ENCODE measurements at places on chromosomes 3 and 15.

DNA sequence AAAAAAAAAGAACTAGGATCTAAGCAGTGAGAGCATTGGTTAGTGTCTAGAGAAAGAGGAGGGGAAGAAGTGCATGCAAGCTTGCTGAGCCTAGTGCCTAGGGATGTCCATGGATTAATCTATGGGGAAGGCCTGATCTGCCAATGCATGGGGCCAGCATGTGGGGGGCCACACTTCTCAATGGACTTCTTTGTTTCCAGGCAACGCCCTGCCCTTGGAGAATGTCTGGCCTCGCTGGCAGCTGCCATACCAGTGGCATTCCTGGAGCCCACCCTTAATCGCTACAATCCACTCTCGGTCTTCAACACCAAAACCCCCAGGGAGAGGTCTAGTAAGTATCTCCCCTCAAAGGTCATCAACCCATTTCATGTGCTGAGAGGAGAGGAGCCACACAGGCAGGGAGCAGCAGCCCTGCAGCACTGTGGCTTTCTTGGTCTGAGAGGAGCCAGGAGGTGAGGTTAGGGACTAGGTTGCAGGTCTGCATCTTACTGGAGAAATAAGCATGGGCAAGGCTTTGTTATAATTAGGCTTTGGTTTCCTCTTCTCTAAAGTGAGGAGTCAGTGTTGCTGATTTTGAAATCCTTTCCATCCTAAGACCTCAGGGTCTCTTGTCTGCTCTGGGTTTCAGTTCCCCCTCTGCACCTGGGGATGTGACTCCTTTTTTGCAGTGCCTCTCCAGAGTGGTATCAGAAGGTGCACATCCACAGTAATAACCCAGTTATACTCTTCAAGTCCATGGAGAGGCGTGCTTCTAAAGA is 188.1 kb upstream of the CHRM5 start:
- no peak for DNase-seq

- DNase-seq, result no peak
Observed at GRCh38 chr3:68135067-68135466, 480.7 kb upstream of the SUCLG2 start.

DNA sequence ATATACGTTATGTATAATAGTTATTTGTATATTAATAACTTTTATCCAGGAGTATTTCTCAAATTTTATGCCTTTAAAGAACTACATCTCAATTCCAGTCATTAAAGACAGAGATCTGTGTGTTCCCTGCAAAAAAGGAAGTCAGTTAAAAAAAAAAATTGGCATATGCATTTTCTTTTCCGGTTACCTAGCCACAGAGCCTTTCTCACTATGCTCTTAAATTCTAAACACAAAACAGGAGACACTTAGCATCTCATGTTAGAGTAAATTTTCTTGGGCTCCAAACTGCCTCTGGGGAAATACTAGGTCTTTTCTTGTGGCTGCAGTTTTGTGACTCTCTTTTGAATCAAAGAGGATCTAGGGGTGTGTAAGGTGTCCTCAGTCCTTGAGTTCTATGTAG is 105.9 kb downstream of the KCNH8 start:
- DNase-seq, result no peak

DNA sequence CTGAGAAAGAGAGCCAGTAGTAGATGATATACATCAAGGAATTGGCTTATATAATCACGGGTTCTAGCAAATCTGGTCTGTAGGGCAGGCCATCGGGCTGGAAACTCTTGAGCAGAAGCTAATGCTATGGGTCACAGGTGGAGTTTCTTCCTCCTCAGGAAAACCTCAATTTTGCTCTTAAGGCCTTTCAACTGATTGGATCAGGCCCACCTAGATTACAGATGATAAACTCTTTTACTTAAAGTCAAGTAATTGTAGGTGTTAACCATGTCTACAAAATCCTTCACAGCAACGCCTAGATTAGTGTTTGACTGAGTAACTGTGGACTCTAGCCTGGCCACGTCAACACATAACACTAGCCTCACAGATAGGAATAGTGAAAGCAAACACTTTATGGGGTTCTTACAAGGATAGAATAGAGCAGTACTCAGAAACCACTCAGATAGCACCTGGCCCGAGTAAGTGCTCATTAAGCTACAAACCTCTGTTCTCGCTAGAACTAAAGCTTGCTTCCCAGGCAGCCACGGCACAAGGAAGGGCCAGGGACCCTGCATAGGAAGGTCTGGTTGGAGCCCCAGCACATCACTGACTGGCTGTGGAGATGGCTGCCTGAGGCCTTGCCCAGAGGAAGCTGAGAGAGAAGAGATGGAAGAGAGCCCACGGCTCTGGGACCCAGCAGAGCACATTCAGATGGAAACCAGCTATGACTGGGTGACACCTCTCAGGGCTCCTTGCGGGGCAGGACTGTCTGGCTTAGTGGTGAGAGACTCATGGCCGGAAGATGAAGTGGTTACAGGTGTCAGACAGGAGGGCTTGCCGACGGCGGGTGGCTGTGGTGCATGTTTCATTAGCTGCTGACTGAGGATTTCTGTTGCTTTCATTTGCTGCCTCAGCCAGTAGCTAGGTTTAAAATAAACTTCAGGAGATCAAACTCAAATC is 202.5 kb upstream of the TLE3 start:
- peak; percentile 14 for DNase-seq

DNA sequence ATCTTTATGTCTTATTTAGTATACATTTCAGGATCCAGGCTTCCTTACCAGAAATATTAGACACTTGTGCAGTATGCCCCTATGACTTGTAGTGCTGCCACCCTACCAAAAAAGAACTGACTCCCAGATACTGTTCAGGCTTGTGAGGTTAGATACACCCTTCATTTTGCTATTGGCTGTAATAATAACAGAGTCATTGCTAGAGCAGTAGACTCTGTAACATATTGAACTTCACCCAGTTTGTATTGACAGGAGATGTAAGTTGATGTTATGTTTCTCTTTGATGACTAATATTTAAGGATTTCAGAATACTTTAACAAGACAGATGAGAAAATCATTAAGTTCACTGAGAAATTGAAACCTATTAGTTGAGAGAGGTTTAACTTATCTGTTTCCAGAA is 32.9 kb downstream of the RNF111 start:
- no peak for DNase-seq

- DNase-seq, result no peak
Observed at GRCh38 chr15:33211176-33211808, 16.8 kb upstream of the FMN1 start.

DNA sequence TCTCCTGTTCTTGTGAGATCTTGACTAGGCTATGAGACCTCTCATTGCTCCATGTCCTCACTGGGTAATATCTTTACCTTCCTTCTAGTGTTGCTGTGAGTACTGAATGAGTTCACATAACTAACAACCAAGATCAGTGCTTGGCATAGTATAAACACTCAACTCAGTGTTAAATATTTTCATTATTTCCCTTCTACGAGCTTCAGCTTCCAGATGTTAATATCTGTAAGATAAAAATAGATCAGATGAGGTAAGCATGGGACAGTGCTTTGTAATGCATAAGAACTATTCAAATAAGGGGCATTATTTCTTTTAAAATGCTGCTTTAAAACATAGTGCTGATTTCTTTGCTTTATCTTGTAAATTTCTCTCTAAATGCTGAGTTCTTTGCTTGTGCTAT is 130.8 kb downstream of the DIPK2A start:
- no peak for DNase-seq

DNA sequence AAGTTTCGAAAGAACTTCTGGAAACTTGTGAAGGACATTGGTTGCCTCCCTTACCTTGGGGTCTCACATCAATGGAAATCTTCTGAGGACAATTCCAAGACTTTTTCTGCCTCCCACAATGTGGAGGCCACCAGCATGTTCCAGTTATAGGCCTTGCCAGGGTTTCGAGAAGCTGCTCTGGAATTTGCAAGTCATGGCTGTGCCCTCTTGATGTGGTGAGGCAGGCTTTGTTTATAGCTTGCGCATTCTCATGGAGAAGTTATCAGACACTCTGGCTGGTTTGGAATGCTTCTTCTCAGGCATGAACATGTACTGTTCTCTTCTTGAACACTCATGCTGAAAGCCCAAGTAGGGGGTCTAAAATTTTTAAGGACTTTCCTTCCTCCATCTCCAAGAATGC is 4.1 kb downstream of the CXCR6 start:
- no peak for DNase-seq

GRCh38 chr3:116852803-116853202 is 143.2 kb downstream of the TUSC7 start:
- DNase-seq, result no peak

GRCh38 chr3:193240850-193241706 is at the start of gene PLAAT1:
Gene PLAAT1, plus strand, starts transcription at chr3:193241222. Its CDS starts 14,429 bp downstream, at chr3:193255651.
- DNase-seq, result no peak

GRCh38 chr3:194657439-194657838 is 14.6 kb downstream of the LSG1 start:
- DNase-seq, result no peak
